ENCODE measurements at places on chromosomes 4 and X.

GRCh38 chrX:123013141-123013540 lies 170.9 kb upstream of the GRIA3 start:
- DNase-seq, result no peak

DNA sequence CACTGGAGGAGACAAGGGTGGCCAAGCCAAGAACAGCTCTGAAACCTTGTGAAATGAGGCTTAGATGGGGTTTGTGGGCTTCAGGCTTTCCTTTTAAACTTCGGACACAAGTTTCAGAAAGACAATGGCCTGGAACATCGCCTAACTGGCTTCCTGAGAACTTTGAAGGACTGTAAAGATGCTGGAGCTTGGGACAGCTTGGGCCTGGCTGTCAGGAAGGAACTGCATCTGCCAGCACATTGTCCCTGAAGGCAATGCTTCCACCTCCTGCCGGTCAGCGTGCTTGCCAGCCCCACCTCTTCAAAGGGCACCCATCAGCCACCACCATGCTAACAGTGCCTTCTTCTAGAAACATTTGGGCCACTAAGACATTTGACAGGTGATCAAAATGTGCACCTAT lies 107.9 kb downstream of the DRD5 start:
- DNase-seq, result no peak

DNA sequence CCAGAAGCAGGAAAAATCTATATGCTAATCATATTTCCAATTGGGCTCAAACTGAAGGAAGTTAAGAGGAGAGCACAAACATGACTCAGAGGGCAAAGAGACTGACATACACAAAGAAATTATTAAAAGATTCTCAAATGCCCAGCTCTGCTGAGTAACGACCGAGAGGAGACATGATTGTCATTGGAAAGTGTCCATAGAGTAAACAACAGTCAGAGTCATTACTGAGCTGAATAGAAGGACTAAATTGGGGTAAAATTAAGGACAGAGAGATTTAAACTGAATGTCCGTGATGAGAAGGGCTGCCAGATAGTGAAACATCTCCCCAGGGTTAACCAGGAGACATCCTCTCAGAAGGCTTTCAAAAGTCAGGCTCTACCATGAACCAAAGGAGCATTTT lies 111.2 kb upstream of the GALNT7 start:
- DNase-seq, result no peak

GRCh38 chr4:154349829-154350228 lies 141.8 kb downstream of the DCHS2 start:
- no peak for DNase-seq

DNA sequence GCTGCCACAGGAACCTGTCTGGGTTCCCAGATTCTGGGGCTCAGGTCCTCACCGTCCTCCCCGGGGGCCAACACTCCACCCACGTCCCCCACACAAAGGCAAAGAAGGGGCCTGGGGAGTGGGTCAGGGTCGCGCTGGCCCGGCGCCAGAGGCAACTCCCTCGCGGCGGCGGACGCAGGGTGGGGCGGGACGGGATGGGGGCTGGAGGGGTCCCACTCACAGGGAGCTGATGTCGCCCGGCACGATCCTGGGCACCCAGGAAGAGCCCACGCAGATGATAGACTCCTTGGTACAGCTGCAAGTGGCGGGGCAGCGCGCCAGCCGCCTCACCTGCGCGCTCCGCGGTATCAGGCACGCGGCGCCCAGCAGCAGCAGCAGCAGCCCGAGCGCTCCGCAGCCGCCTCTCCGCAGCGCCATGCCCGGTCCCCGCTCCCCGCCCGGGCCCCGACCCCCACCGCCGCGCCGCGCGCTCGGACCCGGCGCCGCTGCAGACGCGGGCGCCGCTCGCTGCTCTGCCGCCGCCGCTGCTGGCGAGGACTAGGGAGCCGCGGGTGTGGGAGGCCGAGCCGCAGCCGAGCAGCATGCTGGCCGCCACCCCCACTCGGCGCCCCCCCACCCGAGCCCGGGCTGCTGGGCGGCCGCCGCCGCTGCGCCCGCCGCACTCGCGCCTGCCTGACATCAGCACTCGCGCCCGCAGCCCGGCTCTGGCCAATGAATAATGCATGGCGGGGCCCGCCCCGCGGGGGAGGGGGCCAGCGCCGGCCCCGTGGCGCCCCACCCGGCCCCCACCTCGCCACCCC lies at the start of gene LGI2:
Gene LGI2 (minus strand): TSS at position 670 of the 800 bp plus-strand sequence. CDS start 253 bp downstream, at position 417.
- DNase-seq, result no peak

DNA sequence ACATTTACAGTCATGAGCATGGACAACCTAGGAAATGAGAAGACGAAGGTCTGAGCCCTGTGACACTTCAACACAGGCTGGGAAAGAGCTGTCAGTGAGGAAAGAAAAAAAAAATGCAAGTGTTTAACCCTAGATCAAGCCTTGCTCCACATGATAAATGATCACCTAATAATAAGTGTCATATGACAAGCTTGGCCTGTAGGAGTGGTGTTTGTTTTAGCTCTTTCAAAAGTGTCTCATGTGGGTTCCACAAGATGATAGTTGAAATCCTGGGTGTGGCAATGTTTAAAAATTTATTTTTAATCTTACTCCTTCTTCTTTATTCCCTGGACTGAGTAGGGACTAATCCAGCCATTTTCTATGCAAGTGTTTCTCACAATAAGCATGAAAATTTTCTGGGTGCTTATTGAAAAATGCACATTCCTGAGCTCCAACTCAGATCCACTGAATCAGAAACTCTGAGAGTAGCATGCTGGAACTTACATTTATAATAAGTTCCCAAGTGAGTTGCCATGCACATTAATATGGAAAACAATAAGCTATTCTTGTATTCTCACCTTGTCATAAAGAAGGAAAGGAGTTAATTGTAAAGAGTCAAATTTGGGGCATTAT lies 138.3 kb downstream of the AREG start:
- DNase-seq, result no peak

DNA sequence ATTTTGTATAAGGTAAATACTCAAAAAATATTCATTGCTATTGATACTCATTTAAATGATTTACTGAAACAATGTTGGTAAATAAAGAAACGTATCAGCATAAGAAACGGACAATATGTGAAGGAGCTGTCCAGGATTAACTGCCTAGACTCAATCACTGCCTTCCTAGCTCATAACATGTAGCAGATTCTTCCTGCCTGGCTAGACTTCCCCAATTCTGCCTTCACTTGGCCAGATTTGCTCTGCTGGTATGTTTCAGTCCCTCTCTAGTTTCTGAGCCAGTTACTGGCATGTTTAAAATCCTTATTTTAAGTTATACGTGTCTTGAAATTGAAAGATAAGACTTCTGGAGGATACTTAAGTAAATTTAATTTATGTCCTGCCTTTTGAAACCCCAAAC lies 740.3 kb downstream of the CENPC start:
- no peak for DNase-seq

DNA sequence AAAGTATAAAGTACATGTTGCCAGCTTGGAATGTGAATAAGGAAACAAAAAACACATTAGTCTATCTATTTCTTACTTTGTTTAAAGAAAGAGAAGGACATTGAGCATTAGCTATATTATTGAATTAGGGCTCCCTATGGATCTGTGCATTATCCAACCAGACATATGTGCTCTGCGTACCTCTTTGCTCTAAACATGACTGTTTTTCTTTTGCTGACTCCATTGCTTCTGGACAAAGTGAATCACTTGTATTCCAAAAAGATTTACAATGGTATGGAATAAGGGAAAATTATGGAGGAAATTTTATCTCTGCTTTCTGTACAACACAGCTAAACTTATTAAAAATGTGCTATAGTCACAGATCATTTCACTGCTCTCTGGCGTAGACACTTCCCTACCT lies 727.8 kb upstream of the LCORL start:
- no peak for DNase-seq
